ENCODE measurements at places on chromosomes 16 and 17. TPM values are rescaled to one million over a fixed set of nuclear protein-coding genes. Genes with fewer than 3 reads are reported as not detected.
A peak's percentile ranks its signal among the peaks of the same experiment; 100 is the strongest.

RNF227 gene
- 3.8 TPM for polyA plus RNA-seq

MGAT5B gene
- 0.02 TPM for polyA plus RNA-seq

- DNase-seq, result no peak
Measured at GRCh38 chr17:72861811-72862210, 230.7 kb downstream of the SLC39A11 start.

FAAP100 gene
- polyA plus RNA-seq, result 52.0 TPM

DNA sequence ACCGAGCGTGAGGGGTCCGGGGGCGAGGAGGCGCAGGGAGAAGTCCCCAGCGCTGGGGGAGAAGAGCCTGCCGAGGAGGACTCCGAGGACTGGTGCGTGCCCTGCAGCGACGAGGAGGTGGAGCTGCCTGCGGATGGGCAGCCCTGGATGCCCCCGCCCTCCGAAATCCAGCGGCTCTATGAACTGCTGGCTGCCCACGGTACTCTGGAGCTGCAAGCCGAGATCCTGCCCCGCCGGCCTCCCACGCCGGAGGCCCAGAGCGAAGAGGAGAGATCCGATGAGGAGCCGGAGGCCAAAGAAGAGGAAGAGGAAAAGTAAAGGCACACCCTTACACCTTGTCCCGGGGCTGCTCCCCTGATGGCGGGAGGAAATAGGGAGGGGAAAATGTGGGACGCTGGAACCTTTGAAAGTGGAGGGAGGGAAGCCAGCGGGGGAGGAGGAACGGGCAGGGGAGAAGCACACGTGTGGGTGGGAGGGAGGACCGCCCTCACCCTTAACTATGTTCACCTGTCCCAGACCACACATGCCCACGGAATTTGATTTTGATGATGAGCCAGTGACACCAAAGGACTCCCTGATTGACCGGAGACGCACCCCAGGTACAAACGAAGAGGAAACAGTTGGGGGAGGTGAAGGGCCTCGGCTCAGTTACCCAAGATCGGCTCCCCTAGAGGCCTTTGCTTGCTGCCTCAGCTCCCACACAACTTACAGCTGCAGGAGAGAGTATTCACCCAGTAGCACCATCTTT, 916 bp downstream of the PAGR1 start:
- peak; percentile 93 for DNase-seq

GRCh38 chr17:725746-726145, 6.7 kb upstream of the TLCD3A start:
- no peak for DNase-seq

GRCh38 chr16:79269211-79269863, 331.2 kb downstream of the MAF start:
- no peak for DNase-seq

GRCh38 chr17:41535764-41536481, 7.8 kb upstream of the KRT19 start:
- DNase-seq, result peak; percentile 61

DNA sequence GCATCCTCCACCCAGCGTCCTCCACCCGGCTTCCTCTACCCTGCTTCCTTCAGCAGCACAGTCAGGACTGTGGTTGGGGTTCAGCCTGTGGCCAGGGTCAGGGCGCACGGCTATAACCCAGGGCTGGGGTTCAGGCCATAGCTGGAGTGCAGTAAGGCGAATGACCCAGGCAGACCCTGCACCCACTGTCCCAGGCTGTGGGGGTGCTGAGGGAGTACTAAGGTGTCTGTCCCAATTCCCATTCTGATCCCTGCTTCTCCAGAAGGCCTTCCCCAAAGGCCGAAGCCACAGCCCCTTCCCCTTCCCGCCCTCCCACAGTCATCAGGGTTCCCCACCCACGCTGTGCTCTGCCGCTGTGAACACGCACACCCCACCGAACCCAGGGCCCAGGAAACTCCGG, 12.4 kb downstream of the EMC6 start:
- DNase-seq, result no peak

- peak; percentile 84 for DNase-seq
Measured at GRCh38 chr17:58344791-58345157, 7.2 kb downstream of the SUPT4H1 start.

CPNE7 gene
- polyA plus RNA-seq, result 2.9 TPM

DNA sequence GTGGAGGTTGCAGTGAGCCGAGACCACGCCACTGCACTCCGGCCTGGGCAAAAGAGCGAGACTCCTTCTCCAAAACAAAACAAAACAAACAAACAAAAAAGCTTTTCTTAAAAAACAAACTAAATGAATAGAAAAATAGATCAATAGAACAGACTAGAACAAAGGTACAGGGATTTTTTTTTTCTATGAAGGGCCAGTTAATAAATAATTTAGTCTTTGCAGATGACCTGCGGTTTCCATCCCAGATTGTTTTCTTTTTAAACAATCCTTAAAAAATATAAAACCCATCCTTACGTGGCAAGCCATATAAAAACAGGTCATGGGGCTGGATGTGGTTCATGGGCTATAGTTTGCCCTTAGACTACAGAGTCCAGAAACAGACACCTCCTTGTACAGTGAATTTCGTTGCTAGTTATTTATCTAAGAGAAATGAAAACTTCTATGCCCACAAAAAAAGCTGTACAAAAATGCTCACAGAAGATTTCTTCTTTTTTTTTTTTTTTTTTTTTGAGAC, 45.4 kb downstream of the CREBBP start:
- no peak for DNase-seq

DNA sequence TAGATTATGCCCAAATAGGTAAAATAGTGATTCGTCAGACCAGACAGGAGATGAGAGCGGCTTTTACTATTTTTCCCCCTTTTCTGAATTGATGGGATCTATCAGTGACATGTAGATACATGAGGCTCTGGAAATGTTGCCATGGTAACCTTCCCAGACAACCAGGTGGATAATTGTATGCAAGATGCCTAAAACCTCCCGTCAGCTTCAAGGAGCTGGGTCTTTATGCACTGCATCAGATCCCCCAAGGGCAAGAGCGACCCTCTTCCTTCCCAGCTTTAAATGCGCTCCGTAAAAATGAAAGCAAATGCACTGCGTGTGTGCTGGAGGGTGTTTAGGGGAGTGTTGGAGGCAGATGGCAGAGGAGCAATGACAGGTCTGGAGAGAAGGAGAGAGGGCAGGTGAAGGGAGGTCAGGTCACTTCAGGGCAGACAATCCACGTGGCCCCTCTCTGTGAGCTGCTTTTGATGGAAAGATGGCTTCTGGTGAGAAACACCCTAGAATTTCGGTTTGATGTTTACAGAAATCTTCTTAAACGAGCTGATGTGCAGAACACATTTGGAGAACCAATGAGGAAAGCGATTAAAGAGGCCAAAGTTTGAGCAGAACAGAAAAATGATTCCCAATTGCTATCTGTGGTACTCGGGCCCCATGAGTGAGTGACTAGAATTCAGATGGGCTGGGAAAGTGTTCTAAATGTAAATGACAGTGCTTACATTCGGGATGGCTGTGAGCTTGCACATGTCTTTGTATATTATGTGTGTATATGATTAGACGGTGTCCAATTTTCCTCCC, 461.7 kb upstream of the HSBP1 start:
- no peak for DNase-seq

TPSAB1 gene
- polyA plus RNA-seq, result 0.59 TPM
